ENCODE measurements at places on chromosomes 3 and 15. TPM values are rescaled to one million over a fixed set of nuclear protein-coding genes. Genes with fewer than 3 reads are reported as not detected.

PLA2G4E gene
- total RNA-seq: not detected

- no peak for DNase-seq
Observed at GRCh38 chr3:59480486-59480995, 430.7 kb upstream of the CFAP20DC start.

GOLGA6L4 gene
- total RNA-seq: 5.2 TPM

GRCh38 chr3:69499899-69500421, 114.1 kb upstream of the FRMD4B start:
- DNase-seq: no peak

DNA sequence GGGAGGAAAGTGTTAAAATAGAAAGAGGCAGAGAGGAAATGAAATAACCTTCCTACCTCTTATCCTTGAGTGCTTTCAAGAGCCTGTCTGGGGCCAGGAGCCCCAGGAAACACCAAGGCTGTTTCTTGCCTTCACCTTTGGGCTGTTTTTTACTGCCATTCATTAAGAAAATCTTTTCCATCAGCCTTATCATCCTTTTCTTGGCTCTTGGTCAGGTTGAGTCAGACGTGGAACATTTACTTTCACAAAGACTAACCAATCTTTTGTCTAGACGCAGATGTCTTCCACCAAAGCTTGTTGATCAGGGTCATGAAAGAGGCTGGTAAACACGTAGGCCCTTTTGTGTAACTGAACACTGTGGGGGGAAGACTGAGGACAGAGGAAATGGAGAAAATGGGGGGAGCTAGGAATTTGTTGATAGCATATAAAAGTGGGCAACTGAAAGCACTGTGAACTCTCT, 151.0 kb upstream of the THBS1 start:
- no peak for DNase-seq

FEZF2 gene
- not detected for total RNA-seq

- DNase-seq: no peak
Observed at GRCh38 chr3:168312984-168313383, 217.3 kb upstream of the GOLIM4 start.

SNAP23 gene
- 88.0 TPM for total RNA-seq

GRCh38 chr15:74823324-74823723, 3.1 kb upstream of the CPLX3 start:
- no peak for DNase-seq

GP5 gene
- not detected for total RNA-seq

DVL3 gene
- total RNA-seq: 36.1 TPM

SPESP1 gene
- 7.9 TPM for total RNA-seq
